Heart right ventricle (tissue), 16 donors: ENCODE measurements at places on chromosomes 4 and X.

DNA sequence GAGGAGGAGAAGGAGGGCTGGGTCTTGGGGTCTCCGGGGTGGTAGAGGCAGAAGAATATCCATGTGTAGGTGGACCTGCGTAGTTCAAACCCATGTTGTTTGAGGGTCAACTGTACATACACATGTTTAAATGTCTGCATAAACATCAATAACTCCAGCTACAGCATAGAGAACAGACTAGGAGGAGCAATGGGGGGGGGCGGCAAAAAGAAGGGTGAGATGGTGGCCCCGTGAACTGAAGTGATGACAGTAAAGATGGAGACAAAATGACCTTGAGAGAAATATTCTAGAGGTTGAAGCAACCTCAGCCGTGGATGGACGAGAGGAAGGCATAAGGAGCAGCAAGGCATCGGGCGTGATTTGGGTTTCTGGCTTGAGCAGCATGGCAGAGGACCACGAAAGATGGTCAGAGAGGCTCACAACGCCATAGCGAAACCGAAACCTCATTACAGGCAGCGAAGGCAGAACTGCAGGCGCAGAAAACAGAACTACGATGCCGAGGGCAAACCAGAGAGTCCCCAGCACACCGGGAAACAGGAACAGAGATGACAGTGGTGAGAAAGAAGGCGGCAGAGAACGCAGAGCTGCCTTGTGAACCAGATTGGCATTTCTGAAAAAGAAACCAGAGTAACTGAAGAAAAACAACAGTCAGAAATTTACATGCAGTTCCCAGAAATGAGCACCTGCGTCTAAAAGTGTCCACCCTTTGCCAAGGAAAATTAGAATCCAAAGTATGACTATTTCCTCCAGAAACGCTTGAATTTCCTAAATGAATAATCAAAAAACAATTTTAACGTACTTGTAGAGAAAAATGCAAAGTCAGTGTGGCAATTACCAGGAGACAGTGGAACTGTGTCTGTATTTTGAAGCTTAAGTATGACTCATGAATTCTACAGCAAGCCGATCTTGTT, 50.3 kb upstream of the ENPP6 start:
- peak; percentile 57 for DNase-seq

DNA sequence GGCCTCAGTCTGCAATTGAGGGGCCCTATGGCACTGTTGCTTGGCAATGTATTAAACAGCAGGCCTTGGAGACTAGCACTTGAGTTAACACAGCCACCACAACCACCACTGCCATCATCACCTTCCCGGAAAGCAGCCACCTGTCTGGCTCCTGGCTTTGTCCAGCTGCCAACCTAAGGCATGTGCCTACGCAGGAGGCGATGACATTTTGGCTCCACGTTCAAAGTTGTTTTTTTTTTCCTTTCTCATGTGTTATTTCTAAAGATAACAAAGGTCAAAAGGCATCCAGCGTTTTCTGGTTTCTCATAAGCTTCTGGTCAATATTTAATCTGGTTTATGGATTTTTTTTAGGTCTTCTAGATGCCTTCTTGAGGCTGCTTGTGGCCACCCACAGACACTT, 7.5 kb downstream of the CLDN2 start:
- no peak for DNase-seq

- DNase-seq = no peak
Measured at GRCh38 chrX:152915541-152916241, 17.8 kb downstream of the ZNF185 start.

- no peak for DNase-seq
Measured at GRCh38 chr4:41294445-41295062, 37.8 kb downstream of the UCHL1 start.

GRCh38 chr4:127965803-127966175, 583 bp downstream of the ABHD18 start:
- DNase-seq = peak; percentile 44
